Activated CD8-positive, alpha-beta memory T cell treated with anti-CD3 and anti-CD28 coated beads for 1 hour (primary cell): ENCODE measurements at places on chromosomes 3 and 15.

GRCh38 chr15:63372753-63373152, 8.9 kb downstream of the CA12 start:
- no peak for DNase-seq

DNA sequence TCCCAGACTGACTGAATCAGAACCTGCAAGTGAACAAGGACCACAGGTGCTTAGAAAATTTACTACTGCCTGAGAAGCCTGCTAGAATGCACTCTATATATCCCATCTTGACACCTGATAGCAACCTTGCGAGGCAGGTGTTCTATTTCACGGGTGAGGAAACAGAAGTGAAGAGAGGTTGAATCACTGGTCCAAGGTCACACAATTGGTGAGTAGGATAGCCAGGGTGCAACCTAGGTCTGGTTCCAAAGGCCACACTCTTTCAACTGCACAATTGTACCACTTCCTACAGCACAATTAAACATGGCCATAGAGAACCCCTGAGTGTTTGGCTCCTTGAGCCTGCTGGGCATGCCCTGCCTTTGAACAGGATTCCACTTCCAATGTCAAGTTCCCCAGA, 87.0 kb downstream of the RAB11A start:
- DNase-seq, result no peak

- DNase-seq, result no peak
Observed at GRCh38 chr3:120637851-120638559, 41.9 kb downstream of the NDUFB4 start.

DNA sequence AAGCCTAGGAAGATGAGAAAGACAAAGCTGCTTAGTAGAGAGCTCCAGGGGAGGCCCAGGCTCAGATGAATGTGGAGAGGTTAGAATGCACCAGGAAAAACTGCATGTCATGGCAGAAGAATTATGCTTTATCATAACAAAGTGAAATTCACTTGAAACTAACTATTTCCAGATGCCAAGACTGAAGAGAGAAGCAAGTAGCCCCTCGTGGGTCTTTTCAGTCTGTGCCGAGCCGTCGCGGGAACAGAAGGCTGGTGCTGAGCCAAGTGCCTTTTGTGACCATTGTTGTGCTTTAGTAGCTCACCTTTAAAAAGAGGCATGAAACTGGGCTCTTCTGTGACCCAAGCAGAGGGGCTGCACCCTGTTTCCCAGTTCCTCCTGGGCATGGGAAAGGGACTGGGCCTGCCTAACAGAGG, 73.2 kb downstream of the CHDH start:
- DNase-seq, result no peak

DNA sequence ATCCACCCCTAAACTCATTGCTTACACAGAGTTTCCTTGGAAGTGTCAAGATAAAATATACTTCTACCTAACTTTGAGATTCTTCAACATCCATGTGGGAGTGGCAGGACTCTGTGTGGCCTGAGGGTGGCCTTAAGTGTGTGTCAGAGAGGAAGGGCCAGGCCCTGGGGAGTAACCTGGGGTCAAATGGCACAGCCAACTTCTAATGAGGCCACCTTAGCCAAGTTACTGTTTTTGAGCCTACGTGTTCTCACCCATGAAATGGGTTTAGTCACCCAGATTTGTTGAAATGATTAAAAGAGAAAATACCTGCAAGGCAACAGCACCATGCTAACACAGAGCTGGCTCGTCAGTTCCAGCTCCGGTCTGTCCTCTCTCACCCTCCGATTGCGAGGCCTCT, 28.5 kb upstream of the UBE2Q2 start:
- DNase-seq, result no peak

DNA sequence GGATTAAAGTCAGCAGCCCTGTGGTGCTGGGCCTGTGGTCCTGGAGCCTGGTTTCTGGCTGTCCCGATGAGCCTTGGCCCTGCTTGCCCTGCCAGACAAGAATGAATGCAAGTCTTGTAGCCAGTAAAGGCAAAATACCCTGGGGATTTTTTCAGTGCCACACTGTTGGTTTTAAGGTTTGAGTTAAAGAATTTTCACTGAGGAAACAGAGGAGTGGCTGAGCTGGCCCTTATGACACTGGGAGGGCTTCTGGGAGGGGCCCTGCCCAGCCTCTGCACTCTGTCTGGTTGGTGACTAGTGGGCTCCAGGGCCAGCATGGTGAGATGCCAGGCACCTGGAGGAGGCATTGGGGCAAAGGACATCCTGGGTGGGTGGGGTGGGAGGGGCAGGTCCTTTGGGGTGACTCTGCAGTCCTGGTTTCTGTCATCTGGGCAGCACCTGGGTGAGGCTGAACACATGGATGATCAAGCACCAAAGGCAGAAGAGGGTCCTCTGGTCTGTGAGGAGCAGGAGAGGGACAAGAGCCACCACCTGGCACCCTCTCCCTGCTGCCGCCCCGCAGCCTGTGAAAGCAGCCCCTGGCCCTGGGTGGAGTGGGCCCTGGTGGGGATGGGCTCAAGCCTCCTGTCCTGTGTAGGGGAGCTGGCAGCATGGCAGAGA, 12.5 kb upstream of the PLA2G4E start:
- DNase-seq, result no peak

GRCh38 chr3:16329036-16329825, 64.2 kb downstream of the OXNAD1 start:
- DNase-seq, result no peak

DNA sequence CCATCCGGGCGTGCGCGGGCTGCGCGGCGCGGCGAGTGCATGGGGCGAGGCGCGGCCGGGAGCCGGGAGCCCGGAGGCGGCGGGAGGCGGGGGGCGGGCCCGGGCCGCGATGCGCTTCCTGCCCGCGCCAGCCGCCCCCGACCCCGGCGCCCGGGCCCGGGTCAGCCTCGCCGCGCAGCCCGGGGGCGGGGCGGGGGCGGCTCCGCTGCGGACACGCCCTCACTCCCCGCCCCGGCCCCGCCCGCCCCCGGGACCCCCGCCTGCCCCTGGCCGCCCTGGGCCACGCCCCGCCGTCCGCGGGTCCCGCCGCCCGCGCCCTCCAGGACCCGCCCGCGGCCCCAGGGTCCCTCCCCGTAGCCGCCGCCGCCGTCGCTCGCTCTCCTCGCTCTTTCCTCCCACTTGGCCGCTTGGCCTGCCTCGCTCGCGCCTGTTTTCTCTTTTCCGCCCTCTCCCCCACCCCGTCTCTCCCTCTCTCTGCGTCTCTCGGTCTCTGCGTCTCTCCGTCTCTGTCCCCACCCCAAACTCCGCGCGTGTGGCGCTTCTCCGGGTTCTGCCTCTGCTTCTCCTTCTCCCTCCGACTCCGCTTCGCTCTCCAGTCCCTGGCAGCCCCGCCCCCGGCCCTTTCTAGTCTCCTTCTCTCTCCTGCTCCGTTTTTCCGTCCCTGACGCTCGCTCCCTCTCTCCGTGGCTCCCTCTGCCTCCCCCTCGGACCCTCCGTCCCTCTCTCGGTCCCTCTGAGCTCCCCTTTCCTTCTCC, at the start of gene PLXND1:
Gene PLXND1, minus strand, starts transcription at position 41 of the 755 bp plus-strand sequence. Its CDS starts 37 bp downstream, at position 4.
- no peak for DNase-seq

DNA sequence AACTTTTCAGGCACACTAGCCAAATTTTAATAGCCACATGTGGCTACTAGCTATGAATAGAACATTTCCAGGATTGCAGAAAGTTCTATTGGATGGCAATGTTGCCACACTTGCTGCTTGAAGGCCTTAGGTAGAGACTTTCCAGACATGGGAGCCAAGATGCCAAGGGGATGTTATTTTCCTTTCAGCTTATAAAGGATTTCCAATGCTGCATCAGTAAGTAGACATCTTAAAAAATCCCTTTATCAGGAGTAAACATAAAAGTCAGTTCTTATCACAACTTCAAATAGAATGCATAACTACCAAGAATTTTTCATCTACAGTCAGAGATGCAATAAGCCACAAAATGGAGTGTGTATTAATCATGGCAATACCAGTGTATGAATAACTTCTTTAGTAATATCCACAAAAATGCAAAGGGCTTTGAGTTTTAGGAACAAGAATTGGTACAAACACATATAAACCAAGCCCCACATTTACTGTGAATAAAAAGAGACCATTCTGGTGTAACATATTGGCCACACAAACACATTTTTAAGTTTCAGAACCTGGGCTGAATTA, 457.1 kb upstream of the ADAMTS9 start:
- DNase-seq, result no peak

DNA sequence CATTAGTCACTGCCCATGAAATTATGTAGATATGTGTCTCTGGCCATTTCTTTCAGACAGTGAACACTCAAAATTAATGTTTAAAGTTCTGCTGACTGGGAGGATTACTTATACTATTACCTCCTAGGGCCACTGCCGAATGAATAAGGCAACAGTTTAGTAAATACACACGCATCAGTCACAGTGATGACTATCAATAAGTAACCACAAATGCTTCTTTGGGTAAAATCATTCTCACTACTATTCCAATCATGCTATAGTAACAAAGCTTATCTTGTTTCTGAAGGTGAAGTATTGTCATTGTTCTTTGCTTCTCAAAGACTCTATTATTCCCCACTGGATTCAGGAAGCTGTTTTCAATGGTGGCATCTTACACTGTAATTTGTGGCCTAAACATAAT, 478.8 kb downstream of the EPHA3 start:
- DNase-seq, result no peak

DNA sequence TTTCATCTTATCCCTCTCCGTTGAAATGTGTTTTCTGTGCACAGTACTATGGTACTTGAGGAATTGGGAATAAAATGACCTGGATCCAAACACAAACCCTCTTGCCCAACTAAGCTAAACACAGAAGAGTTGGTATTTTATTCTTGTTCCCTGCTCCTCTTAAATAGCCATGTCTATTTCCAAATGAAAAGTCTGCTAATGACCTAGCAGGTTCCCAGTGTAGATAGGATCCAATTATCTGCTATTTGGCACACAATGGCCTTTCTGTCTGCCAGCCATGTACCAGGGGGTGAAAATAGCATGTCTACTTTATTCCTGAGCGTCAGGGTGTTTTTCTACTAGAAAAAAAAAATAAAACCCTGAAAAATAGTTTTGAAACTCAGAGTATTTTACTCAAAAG, 657.0 kb upstream of the NAALADL2 start:
- no peak for DNase-seq

GRCh38 chr15:60592371-60593169, 113.6 kb upstream of the ICE2 start:
- DNase-seq, result peak; percentile 59

DNA sequence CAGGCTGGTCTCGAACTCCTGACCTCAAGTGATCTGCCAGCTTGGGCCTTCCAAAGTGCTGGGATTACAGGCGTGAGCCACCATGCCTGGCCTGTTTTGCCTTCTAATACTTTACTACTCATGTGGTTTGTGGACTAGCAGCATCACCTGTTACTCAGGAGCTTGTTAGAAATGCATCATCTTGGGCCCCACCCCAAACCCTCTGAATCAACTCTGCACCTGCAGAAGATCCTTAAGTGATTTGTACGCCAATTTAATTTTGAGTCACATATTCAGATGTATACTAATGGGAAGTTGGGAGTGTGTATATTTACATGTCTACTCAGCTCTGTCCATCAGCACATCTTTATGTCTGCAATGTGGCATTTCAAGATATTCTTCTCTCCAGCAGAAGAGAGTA, 6.1 kb downstream of the TBC1D21 start:
- no peak for DNase-seq

- DNase-seq, result no peak
Observed at GRCh38 chr3:19149368-19149767, 1.1 kb downstream of the KCNH8 start.

- peak; percentile 2 for DNase-seq
Observed at GRCh38 chr3:170689893-170690660, 104.2 kb upstream of the SLC7A14 start.

DNA sequence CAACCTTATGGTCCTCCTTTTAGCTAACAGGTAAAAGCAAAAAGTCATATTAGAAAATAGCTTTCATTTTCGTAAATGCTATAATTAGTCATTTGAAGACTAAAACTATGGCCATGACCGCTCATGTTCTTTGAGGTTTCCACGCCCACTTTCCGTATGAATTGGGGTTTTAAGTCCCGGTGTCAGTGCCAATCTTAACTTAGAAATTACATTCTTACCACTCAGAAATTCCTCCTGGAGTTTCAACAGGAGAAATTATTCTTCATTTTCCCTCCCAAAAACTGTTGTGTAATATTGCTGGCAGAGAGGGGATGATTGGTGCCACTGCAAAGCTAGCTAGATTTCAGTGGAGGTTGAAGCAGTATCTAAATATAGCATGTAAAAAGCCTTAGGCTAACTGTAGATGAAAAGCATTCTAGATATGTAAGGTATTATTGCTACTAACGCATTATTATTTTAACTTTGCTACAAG, 71.0 kb upstream of the MDFIC2 start:
- no peak for DNase-seq

- DNase-seq, result no peak
Observed at GRCh38 chr3:71906976-71907375, 122.0 kb upstream of the PROK2 start.

GRCh38 chr3:157100608-157101396, 59.1 kb downstream of the CCNL1 start:
- DNase-seq, result no peak

DNA sequence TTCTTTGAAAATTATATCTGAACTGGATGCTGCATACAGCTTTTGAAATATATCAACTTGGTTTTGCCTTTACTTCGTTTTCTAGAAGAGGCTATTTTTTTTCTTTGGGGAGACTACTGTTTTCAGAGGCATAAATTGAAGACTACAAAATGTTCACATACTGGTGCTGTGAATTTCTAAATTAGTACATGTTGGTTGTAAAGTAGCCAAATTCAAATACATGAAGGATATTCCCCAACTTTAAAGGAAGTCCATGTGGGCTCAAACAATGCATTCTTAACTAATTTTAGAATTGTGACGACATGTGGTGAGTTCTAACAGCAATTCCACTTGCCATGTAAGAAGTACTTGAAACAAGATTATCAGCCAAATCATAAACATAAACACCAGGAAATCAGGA, 295.7 kb downstream of the TUSC7 start:
- no peak for DNase-seq

GRCh38 chr15:63018639-63019038, 23.9 kb upstream of the TPM1 start:
- DNase-seq, result no peak

- DNase-seq, result no peak
Observed at GRCh38 chr15:42021593-42021992, 751 bp upstream of the PLA2G4E start.
